ENCODE measurements at places on chromosomes 6 and 20.

DNA sequence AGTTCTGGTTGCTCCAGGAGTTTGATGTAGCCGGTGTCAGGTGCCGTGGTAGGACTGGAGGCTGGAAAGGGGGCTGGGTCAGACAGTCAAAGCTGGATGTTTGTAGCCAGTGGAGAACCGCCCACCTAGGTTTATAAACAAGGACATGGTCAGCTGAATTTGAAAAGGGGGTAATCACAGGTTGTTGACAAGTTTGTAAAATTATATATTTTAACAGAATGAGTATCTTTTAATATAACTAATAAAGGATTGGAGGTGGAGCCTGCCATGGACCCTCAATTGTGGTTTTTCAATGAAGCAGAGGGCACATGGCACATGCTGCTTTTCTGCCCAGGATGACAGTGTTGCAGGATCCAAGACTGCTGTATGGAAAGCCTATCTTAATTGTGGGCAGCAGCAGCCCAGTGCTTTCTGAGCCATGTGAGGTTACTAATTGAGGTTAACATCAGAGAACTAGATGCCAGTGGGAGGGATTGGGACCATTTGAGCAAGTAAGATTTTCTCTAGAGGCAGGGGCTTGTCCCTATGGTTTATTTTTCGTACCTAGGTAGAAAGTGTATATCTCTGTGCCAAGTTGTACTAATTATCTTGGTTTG is 9.7 kb downstream of the HECA start:
- no peak for DNase-seq

DNA sequence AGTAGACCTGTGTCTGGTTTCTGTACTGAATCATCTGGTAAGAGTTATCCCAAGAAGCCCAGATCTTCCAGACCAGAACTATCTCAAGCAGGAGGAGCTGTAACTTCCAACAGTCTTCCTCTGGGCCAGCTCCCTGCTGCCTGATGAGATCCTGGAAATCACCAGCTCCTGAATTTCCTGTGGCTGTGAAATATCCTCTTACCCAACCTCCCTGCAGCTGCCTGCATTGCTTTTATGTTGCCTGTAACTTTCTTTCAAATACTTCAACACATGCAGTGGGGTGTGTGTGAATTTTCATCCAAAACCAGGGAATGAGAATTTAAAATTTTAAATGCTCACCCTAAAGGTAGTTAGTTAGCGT is 160.5 kb upstream of the LAMP5 start:
- no peak for DNase-seq

DNA sequence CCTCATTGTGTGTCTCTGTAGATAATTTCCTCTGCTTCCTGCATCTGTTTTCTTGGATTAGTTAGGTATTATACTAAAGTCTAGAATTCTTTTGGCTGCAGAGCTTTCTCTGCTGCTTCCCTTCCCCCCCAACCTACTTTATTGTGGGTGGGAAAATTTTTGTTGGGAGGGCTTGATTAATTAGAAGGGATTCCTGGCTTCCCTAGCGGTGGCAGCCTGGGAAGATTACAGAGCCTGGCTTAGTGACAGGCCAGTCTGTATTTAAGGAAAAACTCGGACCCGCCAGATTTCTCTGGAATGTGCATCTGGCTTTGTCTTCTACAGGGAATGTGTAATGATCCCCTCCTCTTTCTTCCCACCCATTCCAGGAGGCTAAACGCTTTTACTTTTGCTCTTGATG is 31.2 kb downstream of the SLX4IP start:
- DNase-seq = no peak

- no peak for DNase-seq
These were observed 228.6 kb downstream of the GMPR start for GRCh38 chr6:16466800-16467553.

DNA sequence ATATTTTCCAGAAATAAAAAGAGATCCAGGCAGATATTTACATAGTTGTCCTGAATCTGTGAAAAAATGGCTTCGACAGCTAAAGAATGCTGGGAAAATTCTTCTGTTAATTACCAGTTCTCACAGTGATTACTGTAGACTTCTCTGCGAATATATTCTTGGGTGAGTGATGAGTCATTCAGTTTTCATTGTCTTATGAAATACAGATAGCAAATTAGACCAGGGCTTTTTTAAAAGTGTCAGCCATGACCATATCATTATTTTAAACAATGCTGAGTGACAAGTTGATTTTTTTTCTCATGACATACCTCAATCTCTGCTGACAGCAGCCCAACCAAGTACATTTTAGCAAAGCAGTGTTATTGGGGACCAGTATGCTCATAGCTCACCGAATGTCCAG is 32.8 kb downstream of the TSPYL4 start:
- peak; percentile 24 for DNase-seq

- no peak for DNase-seq
These were observed 39.5 kb downstream of the AHI1 start for GRCh38 chr6:135458051-135458450.

DNA sequence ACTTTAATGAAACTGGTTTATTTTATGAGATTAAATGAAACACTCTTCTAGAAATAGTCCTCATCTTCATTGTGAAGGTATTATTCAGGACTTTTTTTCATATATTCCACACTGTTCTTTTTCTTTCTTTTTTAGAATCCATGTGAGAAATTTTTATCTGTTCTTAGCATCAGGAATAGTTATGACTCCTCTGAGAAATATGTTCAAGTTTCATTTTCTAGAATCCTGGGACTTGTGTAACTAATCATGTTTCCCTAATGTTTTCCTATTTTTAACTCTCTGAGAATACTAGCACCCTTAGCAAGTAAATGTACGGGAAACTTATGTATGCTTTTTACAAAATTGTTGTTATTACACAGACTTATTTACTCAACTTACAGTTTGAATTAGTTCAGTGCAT is 407.8 kb downstream of the CBLN4 start:
- no peak for DNase-seq

Data from amniotic stem cell (primary cell).